Endothelial cell of coronary artery (primary cell): ENCODE measurements at places on chromosomes 1 and 21. TPM values are rescaled to one million over a fixed set of nuclear protein-coding genes. Genes with fewer than 3 reads are reported as not detected.

The AKR7A2 gene
- 45.0 and 53.4 TPM in 2 replicates for total RNA-seq

The FAM89A gene
- 13.2 and 23.1 TPM in 2 replicates for total RNA-seq

The SPATA45 gene
- not detected in 2 replicates for total RNA-seq

The VWA5B1 gene
- not detected in 2 replicates for total RNA-seq

The ESRRG gene
- not detected in 2 replicates for total RNA-seq

The ZNF683 gene
- not detected in 2 replicates for total RNA-seq

The RGSL1 gene
- total RNA-seq = not detected in 2 replicates

The HJV gene
- not detected in 2 replicates for total RNA-seq

The PCBP3 gene
- total RNA-seq = 0.18 and 0.75 TPM in 2 replicates

The PEAR1 gene
- 11.5 and 23.2 TPM in 2 replicates for total RNA-seq

The SPRR1B gene
- total RNA-seq = not detected in 2 replicates

The KCTD3 gene
- 32.4 and 42.2 TPM in 2 replicates for total RNA-seq

The OPTC gene
- not detected in 2 replicates for total RNA-seq

The SPATC1L gene
- total RNA-seq = 4.0 and 6.7 TPM in 2 replicates

The TTC39A gene
- total RNA-seq = 0.81 and 0.85 TPM in 2 replicates

The GJC2 gene
- 1.2 and 3.9 TPM in 2 replicates for total RNA-seq

The MOB3C gene
- total RNA-seq = 7.8 and 8.7 TPM in 2 replicates

The RCAN3 gene
- 1.1 and 1.3 TPM in 2 replicates for total RNA-seq

The ANKRD45 gene
- total RNA-seq = 0.36 TPM in 1 of 2 replicates, not detected in the other

The PDZK1 gene
- total RNA-seq = 0.09 and 0.19 TPM in 2 replicates

The PRRX1 gene
- 2.9 and 3.6 TPM in 2 replicates for total RNA-seq

The PODN gene
- total RNA-seq = 0.45 and 1.4 TPM in 2 replicates
